NCI-H146 (cell line): ENCODE measurements at places on chromosomes 6 and 20.

DNA sequence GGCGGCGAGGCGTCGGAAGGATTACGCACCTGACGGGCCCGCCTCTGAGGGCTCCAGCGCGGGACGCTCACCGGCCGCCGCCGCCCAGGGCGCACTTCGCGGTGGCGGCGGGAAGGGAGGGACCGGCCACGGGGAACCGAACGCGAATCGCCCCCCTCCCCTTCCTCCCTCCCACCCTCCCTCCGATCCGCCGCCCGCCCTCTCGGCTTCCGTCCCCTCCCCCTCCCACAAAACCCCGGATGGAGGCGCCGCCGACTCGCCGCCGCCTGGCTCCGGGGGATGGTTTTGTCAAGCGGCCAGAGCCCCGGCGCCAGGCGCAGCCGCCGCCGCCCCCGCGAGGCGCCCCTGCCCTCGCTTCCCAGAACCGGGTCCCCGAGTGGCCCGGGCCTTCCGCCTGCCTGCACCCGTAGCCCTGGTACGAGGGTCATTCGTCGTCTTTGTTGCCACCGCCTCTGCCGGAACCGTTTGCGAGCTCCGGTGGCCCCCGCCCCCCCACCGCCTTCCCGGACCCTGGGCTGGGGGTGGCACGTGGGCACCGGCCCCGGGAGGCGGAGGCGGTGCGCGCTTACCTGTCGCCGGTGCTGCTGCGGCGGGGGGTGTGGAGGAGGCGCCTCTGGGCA lies 398 bp downstream of the ZBTB2 start:
- DNase-seq: peak; percentile 85

DNA sequence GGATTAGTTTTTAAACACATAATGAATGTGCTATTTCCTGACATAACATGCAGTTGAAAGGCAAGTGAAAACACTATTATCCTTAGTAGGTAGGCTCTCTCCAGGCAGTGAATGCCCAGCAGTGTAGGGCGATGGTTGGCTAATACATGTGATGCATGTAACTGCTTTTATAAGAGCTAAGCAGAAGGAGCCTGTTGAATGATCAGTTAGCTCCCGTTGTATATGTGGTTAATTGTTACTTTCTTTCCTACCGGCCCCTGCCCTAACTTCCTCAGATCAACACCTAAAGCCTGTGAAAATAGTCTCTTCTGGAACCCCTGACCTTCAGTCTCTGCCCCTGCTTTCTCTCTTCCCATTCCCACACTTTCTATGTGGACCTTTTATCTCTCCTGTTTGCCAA lies 10.5 kb downstream of the SOX4 start:
- no peak for DNase-seq

- DNase-seq: no peak
These were observed 22.9 kb downstream of the C6orf62 start for GRCh38 chr6:24696097-24696496.

GRCh38 chr6:166946125-166946524 lies 10.2 kb downstream of the RNASET2 start:
- DNase-seq: no peak

DNA sequence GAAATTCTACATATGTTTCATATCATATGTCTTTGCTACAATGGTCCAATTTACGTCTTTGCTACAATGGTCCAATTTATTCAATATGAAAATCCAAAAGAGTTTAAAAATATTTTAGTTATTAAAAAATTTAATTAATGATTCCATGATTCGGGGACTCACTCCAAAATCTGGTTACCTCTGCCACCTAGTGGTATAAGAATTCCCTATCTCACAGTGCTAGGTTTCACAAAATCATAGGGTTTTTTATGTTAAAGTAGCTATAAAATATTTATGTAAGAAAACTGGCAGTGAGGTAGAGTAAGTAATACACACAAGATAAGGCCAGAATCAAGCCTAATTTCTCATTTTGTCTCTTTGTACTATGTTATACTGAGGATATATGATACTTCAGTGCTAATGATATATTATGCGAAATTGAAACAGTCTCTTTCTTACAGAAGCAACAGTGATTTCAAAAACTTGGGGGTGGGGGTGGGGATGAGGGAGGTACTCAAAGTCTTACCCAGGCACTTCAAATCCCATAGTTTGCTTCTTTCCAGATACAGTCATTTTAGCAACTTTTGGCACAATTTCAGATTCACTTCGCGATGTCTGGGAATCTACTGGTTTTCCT lies 52.3 kb downstream of the HBS1L start:
- DNase-seq: no peak

DNA sequence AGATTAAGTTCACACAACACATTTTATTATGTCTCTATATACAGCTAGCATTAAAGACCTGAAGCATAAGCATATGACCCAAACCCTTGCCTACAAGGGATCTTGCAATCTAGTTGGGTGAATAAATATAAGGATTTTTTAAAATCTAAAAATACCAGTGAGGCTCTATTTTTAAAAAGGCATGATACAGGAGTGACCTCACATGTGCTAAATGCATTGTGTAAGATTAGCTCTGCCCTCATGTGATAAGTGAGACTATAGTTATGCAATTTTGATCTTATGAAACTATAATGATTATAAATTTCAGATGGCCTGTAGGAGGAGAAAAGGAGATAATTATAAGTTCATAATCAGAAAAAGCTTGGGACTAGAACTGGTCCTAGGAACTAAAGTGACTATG lies 451.0 kb upstream of the MAN1A1 start:
- no peak for DNase-seq

GRCh38 chr6:19753826-19754225 lies 83.3 kb upstream of the ID4 start:
- DNase-seq: peak; percentile 81

DNA sequence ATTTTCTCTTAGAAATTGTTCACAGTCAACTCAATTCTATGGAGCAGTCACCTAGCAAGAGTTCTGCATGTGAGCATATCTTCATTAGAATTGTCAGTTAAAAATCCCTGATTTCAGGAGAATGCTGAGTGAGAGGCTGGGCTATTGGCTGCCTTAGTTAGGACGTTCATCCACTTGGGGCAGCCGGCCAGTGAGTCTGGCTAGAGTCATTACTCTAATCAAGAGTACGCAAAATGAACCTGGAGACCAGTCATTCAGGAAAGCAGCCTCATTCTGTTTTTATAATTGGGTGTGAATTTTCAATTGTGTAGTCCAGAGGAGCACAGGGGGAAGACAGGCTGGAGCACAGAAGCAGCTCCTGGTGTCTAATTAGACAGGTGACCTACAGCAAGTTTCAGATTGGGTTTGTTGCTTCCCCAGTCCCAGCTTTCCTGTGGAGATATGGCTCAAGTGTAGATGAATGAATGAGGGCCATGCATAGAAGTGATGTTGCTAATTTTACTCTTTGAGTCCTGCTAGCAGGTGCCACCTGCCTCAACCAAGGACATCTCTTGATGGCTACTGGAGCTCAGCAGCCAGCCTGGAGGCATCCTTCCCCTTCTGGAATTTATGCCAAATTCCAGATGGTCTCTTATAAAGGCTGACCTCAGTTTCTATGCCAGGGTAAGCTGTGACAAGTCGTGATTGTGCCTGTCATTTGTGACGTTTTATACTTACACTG lies 265.7 kb downstream of the NKAIN2 start:
- DNase-seq: peak; percentile 45

GRCh38 chr6:132132924-132133639 lies 181.9 kb upstream of the CCN2 start:
- no peak for DNase-seq

DNA sequence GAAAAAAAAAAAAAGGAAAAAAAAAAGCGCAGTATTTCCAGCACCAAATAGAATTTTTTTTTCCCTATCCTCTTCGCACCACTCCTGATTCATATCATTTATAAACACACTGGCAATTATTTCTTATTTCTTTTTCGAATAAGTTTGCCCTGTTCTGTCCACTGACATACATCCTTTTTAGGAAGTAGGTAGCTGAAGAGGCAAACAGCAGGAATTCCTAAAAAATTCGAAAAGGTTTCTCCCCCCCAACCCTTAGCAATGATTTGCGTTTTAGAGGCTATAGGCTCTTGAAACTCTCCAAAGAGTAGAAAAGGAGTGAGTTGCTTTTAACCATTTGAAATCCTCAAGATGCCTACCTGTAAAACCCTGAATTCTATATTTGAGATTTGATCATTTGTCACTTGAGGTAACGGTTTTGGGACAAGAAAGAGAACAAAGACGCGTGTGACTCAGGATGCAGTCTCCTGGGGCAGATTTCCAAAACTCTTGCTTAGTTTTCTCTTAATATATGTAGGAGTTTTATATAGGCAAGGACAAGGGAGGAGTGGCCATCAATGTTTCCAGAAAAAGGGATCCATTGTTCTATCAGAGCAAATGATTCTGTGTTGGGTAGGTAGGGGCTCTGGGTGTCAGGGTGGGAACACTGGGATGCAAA lies 531 bp upstream of the CCN2 start:
- DNase-seq: no peak

GRCh38 chr20:20780127-20780824 lies 67.8 kb upstream of the RALGAPA2 start:
- peak; percentile 36 for DNase-seq

- peak; percentile 96 for DNase-seq
These were observed 264.7 kb downstream of the DLL1 start for GRCh38 chr6:170025935-170026750.

GRCh38 chr6:104952911-104953399 lies 4.0 kb upstream of the LIN28B start:
- no peak for DNase-seq

DNA sequence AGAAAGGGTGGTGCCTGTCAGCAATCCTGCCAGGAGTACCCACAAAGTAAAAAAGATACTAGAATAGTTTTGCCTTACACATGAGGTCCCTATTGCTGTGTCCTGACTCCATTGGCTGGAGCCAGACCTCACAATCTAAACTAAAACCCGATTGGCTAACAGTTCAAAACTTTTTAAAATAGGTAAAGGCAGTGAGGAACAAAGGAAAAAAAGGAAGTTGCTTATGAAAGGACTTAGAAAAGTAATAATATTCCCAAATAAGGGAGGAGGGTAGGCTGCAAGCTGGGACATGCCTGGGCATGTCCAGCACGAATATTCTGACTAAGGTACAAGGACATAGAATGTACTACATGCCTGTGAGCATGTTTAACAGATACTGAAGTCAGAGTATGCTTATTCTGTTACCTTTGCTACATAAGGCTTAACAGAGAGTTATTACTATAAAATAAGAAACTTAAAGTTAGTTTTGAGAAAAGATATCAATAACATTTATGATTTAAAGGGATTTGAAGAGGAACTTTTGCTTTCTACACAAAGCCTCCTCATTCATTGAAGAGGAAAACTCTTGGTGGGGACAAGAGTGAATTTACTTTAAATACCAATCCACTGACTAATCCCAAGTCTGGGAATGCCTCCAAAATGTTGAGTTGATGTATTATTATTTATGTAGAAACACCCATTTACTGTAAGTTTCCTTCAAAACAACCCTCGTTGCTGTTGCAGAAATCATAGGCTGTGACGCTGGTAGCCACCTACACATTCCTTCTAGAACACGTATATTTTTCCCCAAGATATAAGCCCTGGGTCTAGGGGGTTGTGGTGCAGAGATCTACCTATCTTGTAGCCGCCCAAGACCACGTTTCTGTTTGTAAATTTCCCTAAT lies 8.2 kb upstream of the MTHFD1L start:
- no peak for DNase-seq

GRCh38 chr6:41255638-41256246 lies 27.6 kb downstream of the TREML4 start:
- DNase-seq: no peak

GRCh38 chr20:50930976-50931305 lies 296 bp downstream of the ADNP start:
- no peak for DNase-seq

GRCh38 chr6:138538390-138539031 lies 39.2 kb upstream of the NHSL1 start:
- no peak for DNase-seq

DNA sequence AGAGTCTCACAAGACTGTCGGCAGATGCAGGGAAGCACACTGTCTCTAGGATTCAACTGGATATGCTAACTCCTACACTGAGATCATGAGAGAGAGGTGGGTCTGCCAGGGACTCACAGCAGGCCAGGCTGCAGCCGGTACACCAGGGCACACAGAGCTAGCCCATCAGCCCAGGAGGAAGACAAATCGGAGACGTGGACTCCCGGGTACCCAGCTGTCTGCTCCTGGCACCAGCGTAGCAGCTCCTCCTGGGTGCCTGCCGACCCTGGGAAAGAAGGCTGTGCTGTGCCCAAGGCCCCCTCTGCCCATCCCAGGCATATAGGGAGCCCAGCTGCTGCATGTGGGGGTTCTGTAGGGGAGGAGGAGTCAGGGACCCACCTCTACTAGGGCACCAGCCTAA lies 7.0 kb downstream of the MICAL1 start:
- no peak for DNase-seq

GRCh38 chr6:148452876-148453275 lies 110.2 kb downstream of the SASH1 start:
- DNase-seq: peak; percentile 84

DNA sequence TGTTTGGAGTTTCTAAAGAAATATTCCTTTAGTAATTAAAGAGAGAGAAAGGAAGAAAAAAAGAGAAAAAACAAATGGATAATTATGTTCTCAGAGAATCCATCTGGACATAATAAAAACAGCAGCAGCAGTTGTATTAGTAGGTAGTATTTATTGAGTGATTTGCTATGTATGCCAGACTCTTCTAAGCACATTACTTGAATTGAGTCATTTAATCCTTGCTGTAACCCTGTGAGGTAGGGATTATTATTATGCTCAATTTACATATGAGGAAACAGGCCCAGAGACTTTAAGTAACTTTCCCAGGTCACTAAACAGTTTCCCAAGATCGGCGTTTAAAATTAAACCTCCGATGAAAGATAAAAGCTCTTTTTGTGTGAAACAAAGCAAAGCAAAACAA lies 238.8 kb downstream of the TSHZ2 start:
- DNase-seq: no peak
